ENCODE measurements at places on chromosomes 2 and 18.

DNA sequence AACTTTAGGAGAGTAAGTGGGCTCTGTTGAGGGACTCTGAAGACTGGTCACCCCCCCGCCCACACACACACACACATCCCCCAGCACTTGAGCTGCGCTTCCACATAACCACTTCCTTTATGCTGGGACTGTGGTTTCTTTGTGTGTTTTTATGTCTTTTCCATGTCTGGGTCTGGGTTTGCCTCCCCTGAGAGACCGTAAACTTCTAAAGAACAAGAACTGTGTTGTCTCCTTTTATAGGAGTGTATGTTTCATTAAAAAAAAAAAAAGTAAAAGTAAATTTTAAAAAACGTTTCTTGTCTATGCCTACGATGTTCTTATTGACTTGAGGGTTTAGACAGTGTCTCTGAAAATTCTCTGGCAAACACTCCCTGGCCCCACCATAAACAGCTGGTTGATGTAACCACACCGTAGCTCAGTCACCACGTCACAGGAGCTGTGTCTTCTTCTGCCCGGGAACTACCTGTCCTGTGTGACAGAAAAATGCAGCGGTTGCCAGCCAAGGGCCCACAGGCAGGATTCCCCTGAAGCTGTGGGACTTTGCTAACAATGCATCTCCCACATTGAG, 68.0 kb downstream of the KLHL29 start:
- no peak for DNase-seq

GRCh38 chr2:237647176-237648015, 20.0 kb downstream of the LRRFIP1 start:
- no peak for DNase-seq

GRCh38 chr2:100702438-100703109, 117.4 kb upstream of the NPAS2 start:
- DNase-seq, result no peak

- DNase-seq, result no peak
Observed at GRCh38 chr2:86035883-86036668, 69.6 kb downstream of the POLR1A start.

DNA sequence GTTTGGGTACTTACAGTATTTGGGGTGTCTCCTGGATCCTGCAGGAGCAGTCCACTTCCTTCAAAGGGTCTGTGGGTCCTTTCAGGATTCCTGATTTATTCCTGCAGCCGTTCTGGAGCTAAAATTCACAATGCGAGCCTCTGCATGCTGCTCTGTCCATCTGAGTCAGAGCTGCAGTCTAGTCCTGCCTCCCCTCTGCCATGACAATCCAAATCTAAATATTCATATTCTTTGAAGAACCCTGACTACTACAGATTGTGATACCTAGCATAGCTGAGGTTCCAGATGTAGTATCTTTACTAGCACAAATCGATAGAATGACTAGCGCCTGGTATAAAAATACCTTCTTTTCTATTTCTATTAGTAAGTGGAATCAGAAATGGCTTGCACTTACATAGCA, 31.3 kb upstream of the GAREM1 start:
- DNase-seq, result no peak

DNA sequence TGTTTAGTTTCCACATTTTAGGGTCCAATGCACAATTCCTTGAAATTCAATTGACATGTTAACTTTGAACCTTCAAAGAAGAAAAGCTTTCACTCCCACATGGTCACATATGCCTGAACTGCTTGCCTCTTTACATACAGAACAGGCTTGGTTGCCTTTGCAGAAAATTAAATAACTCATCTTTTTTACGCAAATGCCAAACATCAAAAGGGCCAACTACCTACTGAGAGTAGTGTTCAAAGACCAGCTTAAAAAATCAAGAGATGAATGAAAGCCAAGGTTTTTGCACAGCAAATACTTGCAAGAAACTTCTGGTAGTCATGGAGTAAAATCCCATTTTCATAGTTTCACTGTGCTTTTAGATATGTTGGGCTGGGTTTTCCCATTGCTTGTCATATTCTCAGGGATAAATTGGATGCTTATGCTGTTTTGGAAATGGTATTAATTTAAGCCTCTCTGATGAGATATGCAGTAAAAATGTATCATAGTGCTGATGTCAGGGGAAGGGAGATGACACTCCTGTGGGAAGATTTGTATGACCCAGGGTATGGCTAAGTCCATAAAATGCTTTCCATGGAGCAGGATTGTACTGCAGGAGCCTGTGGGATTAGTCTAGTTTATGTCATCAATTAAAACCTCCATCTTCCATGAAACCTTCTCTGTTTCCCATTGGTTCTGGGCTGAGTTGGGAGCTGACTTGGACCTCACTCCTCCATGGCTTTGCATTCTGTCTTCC, 60.6 kb upstream of the DARS1 start:
- DNase-seq, result no peak

- DNase-seq, result no peak
Observed at GRCh38 chr2:10947446-10948187, 35.9 kb downstream of the KCNF1 start.

- DNase-seq, result no peak
Observed at GRCh38 chr2:69652206-69652605, 8.7 kb upstream of the AAK1 start.

DNA sequence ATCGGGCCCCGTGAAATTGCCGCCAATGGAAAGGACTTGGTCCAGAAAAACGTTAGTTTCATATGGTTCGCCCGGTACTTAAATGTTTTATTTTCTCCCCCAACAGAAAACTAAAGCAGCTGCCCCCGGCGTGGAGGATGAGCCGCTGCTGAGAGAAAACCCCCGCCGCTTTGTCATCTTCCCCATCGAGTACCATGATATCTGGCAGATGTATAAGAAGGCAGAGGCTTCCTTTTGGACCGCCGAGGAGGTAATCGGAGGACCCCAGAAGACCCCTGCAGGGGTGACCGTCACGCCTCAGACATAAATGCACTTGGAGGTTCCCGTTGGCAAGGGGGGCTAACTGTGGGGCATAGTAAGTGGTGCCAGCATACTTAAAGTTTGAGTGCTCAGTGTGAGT, 742 bp downstream of the RRM2 start:
- no peak for DNase-seq

All from HAP-1 (cell line).